ENCODE measurements at places on chromosomes 4 and X.

DNA sequence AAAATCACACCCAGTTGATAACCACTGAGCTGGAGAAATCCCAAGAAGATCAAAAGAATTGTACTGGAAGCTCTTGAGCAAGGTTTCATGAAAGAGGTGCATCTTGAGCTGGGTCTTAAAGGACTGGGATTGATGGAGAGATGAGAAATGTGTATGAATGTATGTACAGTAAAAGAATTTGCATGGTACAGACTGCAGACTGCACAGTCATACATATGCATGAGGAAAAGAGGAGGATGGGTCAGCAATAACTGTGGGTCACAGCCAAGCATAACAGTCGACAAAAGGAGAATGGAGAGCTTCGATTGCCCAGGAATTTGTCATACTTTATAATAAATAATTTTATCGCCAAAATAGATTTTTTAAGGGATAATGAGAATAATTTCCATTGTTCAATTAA, 4.8 kb upstream of the RELL1 start:
- no peak for DNase-seq

- DNase-seq, result peak; percentile 92
These were observed at the start of gene PI4K2B for GRCh38 chr4:25233737-25234389. Gene PI4K2B (plus strand): TSS chr4:25234033. CDS start chr4:25234164, 131 bp downstream.

GRCh38 chr4:71729856-71730255, 54.0 kb downstream of the GC start:
- no peak for DNase-seq

DNA sequence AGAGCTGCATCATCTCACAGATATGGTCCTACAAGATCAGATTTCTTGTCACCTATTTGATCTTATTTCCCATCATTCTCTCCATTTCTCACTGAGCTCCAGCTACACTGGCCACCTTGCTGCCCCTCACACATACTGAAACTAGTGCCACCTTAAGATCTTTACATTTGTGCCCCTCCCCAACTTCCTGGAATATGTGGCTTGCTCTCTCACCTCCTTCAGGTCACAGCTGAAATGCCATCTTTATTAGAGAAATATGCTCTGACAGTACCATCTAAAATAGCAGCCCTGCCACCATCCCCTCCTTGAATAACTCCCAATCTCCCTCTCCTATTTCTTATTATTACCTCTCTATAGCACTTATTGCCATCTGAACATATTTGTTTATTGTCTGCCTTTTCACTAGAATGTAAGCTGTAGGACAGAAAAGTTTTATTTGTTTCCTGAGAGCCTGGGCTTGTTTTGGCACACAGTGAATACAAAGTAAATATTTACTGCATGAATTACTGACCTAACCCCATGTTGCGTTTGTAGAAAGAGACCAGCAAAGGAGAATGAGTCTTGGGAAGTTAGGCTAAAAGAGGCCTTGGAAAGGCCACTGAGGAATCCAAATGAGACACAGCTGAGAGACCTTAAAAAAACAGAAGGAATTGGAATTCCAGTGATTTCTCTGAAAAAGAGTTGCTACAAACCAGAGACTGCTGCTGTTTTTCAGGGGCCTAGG, 22.7 kb downstream of the DYNLT3 start:
- DNase-seq, result no peak

DNA sequence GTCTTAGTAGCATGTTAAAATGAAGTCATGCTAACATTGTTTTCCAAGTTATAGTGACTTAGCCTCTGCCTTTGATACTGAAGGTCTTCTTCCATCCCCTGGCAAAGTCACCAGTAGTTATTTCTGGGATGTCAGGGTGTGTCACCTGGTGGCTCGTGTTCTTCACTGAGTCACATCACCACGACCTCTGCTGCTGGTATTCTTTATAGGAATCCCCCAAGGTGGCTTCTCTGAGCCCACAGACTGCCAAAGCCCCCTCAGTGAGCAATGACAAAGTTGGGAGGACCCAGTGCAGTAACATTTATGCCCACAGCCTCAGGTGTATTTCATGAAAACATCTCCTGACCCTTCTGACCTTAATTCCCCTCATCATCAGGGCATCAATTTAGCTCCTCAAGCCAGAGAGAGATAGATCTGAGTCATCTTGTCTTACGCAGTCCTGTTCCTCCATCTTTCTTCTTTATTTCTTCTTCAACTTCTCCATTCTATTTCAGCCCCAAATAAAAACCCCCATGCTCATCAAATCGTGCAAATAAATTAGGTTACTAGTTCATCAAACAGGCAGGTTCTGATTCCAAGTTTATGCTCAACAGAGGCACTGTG, 29.3 kb upstream of the GPRIN3 start:
- no peak for DNase-seq
